CD4-positive, alpha-beta T cell (primary cell): ENCODE measurements at places on chromosomes 2 and 18. TPM values are rescaled to one million over a fixed set of nuclear protein-coding genes. Genes with fewer than 3 reads are reported as not detected.
A peak's percentile ranks its signal among the peaks of the same experiment; 100 is the strongest.

GRCh38 chr2:132593171-132593570 is 76.8 kb downstream of the LYPD1 start:
- DNase-seq: no peak
- H3K27me3 ChIP-seq: no peaks in the 10 kb centered on the region
- no peak overlapping the region for H3K4me3 ChIP-seq
- H3K4me1 ChIP-seq: no peaks in the 10 kb centered on the region
- H3K36me3 ChIP-seq: no peaks in the 10 kb centered on the region
- H3K27ac ChIP-seq: no peak overlapping the region

DNA sequence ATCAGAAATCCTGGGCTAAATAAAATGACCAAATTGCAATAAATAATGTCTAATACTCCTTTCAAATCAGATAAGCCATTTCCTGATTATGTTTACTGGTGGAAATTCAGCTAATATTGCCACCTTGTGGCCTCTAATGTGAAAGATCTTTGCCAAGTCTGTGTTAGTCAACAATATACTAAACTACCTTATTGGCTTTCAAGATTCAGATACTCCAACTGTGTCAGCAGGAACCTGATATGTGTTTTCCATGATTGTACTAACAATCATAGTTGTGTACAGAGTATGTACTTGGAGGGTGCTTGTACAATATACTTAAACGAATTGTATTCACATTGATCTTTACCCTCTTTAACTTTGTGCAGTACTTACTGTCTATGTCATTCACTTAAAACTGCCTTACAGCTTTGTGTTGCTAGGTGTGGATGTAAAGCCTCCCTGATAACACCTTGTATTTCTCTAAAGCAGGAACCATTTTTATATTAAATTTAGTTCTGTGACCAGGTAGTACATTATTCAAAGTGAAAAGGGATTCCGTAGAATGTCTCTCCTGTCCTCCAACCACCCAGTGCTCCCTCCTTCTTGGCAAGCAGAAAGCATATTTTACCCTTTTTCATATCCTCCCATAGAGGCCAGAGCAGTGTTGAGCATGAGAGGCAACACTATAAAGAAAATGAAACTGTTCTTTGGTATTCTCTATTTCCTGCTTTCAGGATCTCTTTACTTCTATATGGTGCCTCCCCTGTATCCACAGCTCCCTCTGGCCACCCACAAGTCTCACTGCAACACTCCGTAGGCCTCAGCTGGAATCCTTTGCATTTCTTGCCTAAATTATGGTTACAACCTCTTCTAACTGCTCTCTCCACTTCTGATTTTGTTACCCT is 75.2 kb upstream of the C2orf15 start:
- no peaks in the 10 kb centered on the region for H3K36me3 ChIP-seq
- H3K27ac ChIP-seq: peak overlapping the region; percentile 72
- peaks cover 3% of the 10 kb centered on the region for H3K4me1 ChIP-seq
- peak; percentile 65 for DNase-seq
- H3K27me3 ChIP-seq: no peaks in the 10 kb centered on the region
- H3K4me3 ChIP-seq: no peak overlapping the region

GRCh38 chr2:172919732-172920131 is 155.9 kb upstream of the MAP3K20 start:
- no peaks in the 10 kb centered on the region for H3K36me3 ChIP-seq
- no peaks in the 10 kb centered on the region for H3K4me1 ChIP-seq
- no peak overlapping the region for H3K4me3 ChIP-seq
- no peaks in the 10 kb centered on the region for H3K27me3 ChIP-seq
- DNase-seq: no peak
- H3K27ac ChIP-seq: no peak overlapping the region

Gene LYG1
- 1.3 TPM for total RNA-seq

Gene HRH4
- total RNA-seq: 0.22 TPM

- H3K4me3 ChIP-seq: no peak overlapping the region
- no peaks in the 10 kb centered on the region for H3K27me3 ChIP-seq
- no peak overlapping the region for H3K27ac ChIP-seq
- DNase-seq: no peak
- H3K4me1 ChIP-seq: no peaks in the 10 kb centered on the region
Measured at GRCh38 chr18:29160170-29160569, 983.2 kb upstream of the CDH2 start.

Gene IL37
- total RNA-seq: not detected

Gene GPR35
- 7.2 TPM for total RNA-seq

Gene SLC16A14
- total RNA-seq: 0.63 TPM

GRCh38 chr2:191889931-191890330 is 43.0 kb upstream of the CAVIN2 start:
- no peak overlapping the region for H3K4me3 ChIP-seq
- H3K27me3 ChIP-seq: no peaks in the 10 kb centered on the region

GRCh38 chr2:142675398-142675797 is 202.1 kb upstream of the KYNU start:
- H3K27me3 ChIP-seq: no peaks in the 10 kb centered on the region
- no peaks in the 10 kb centered on the region for H3K36me3 ChIP-seq
- H3K4me1 ChIP-seq: no peaks in the 10 kb centered on the region
- no peak for DNase-seq
- no peak overlapping the region for H3K27ac ChIP-seq

Gene DAW1
- total RNA-seq: not detected

Gene KATNAL2
- 2.0 TPM for total RNA-seq

DNA sequence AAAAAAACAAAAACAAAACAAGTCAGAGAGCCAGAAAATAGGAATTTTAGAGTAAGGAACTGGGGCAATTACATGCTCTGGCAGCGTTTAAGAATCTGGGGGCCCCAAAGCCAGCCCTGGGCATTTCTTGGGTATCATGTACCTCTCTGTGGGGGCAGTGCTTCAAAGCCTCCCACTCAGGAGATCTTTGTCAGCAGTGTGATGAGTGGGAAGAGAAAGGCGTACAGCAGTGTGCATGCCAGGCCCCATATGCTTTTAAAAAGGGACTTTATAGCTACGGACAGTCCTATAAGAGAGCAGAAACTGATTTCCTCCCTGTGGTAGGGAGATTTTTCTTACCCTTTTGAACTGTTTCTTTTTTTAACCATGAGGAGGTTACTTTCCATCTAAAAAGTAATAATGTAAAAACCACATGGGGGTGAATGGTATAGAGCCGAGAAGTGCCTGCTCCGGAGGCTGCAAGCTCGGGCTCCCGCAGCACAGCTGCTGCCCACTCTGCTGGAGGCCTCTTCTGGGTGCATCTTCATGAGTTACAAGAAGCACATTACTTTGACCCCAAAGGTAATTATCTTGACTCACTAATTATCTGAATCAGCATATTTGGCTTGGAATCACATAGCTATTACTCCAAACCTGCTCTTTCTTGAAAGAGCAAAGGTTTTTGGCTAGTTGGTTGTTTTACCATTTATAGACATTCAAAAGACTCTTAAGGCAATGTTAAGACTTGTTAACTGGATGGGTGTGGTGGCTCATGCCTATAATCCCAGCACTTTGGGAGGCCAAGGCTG is 46.4 kb downstream of the PROC start:
- H3K4me1 ChIP-seq: peaks cover 9% of the 10 kb centered on the region
- no peak for DNase-seq

DNA sequence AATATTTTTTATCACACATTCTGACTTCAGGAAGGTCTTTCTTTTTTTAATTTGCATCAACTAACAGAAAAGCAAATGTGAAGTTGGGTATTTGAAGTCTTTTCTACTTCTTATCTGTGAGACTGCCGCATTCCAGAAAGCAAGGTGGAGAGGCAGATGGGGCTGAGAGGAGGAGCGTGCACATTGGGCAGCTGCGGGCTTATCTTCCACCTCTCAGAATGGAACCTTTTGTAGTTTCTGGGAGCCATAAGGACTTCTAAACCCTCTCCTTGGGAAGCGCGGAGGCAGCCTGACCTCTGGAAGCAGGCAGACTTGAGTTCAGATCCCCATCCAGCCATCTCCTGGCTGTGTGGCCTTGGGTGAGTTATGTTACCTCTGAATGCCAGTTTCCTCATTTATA is 3.9 kb downstream of the MAPRE3 start:
- H3K4me3 ChIP-seq: no peak overlapping the region
- no peak overlapping the region for H3K27ac ChIP-seq
- no peaks in the 10 kb centered on the region for H3K27me3 ChIP-seq
- H3K36me3 ChIP-seq: no peaks in the 10 kb centered on the region
- no peak for DNase-seq

GRCh38 chr2:179335732-179336131 is 71.1 kb upstream of the SESTD1 start:
- no peak overlapping the region for H3K27ac ChIP-seq
- H3K4me3 ChIP-seq: no peak overlapping the region
- H3K4me1 ChIP-seq: no peaks in the 10 kb centered on the region
- DNase-seq: no peak
- H3K36me3 ChIP-seq: no peaks in the 10 kb centered on the region

DNA sequence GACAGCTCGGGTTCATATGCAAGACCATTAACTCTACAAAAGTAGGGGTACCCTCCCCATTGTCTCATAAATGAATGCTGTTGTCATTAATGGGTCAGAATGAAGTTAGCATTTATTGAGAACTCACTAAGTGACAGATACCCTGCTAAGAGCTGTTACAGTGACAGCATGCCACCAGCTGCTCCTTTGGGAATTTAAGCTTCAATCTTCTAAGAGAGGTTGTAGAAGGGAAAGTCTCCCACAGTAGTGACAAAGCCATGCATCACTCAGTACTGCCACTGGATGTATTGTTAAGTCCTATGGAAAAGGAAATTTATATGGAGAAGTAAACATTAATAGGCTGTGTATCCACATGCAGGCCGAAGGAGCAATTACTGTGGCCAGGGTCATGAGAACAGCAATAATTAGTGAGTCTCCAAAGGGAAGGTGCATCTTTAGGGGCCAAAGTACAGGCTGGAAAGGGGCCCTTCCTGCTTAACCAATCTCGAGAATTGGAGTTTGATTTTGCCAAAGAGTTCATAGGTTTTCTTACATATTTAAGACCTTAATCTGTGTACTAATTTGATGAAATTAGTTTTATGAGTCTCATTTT is 64.5 kb upstream of the FAM124B start:
- DNase-seq: no peak
- no peaks in the 10 kb centered on the region for H3K27me3 ChIP-seq
- no peaks in the 10 kb centered on the region for H3K4me1 ChIP-seq
- H3K4me3 ChIP-seq: no peak overlapping the region
- no peak overlapping the region for H3K27ac ChIP-seq
- H3K36me3 ChIP-seq: no peaks in the 10 kb centered on the region

DNA sequence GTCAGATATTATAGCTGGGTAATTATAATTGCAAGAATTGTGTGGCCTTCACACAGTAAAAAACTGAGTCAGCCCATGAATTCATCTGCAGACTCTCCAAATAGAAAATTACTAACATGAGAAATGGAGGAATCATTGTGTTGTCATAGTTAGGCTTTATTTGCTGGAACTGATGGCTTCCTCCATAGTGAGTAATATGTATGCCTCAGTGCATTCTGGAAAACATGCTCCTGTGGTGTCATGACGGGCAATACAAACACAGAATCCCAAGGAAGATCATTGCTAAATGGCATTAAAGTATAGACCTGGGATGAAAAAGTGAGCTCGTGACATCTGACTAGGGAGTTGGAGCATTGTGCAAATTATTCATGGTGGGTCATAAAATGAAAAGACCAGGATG is 23.6 kb upstream of the NMS start:
- no peaks in the 10 kb centered on the region for H3K27me3 ChIP-seq
- no peak for DNase-seq
- no peak overlapping the region for H3K27ac ChIP-seq
- H3K36me3 ChIP-seq: no peaks in the 10 kb centered on the region
- H3K4me3 ChIP-seq: no peak overlapping the region

Gene SPP2
- total RNA-seq: not detected

Gene GNAL
- total RNA-seq: 0.19 TPM

Gene TXNDC2
- not detected for total RNA-seq

GRCh38 chr2:40101131-40101575 is 322.1 kb upstream of the THUMPD2 start:
- DNase-seq: no peak
- H3K36me3 ChIP-seq: no peaks in the 10 kb centered on the region
- no peak overlapping the region for H3K27ac ChIP-seq
- H3K27me3 ChIP-seq: no peaks in the 10 kb centered on the region
- H3K4me1 ChIP-seq: no peaks in the 10 kb centered on the region

Gene KRTCAP3
- 11.5 TPM for total RNA-seq

Gene TLX2
- 0.30 TPM for total RNA-seq
